Activated naive CD4-positive, alpha-beta T cell (primary cell): ENCODE measurements at places on chromosomes 6 and 20.

DNA sequence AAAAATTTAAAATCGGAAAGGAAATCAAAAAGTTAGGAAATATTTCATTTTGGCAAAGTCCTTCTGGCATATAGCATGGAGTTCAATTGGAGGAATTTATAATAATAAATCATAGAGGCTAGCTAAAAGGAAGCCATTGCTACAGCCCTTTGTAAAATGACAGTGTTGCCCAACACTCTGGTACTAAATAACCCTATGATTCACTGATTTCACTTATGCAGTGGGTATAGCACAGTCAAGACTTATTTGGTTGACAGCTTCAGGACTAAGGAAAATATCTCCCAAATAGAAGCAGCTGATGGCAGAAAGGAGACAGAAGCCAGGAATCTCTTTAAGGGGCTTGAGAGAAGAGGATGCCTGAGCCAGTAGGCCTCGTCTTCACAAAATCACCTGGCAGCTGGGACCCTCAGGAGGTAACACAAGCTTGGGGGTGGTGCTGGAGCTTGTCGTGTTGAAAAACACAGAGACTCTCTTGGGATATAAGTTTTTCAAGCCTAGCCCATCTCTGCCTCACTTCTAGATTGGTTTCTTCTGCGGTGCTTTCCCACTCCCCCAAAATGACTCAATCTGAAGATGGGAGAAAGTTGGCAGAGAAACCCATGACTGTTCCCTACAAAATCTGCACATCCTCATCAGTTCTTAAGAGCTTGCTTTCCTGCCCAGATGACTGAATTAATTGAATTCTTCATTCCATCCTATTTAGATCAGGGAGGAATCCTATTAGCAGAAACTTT is 38.4 kb upstream of the EYA4 start:
- DNase-seq = no peak

GRCh38 chr6:3804964-3805363 is 44.2 kb upstream of the FAM50B start:
- DNase-seq = no peak

DNA sequence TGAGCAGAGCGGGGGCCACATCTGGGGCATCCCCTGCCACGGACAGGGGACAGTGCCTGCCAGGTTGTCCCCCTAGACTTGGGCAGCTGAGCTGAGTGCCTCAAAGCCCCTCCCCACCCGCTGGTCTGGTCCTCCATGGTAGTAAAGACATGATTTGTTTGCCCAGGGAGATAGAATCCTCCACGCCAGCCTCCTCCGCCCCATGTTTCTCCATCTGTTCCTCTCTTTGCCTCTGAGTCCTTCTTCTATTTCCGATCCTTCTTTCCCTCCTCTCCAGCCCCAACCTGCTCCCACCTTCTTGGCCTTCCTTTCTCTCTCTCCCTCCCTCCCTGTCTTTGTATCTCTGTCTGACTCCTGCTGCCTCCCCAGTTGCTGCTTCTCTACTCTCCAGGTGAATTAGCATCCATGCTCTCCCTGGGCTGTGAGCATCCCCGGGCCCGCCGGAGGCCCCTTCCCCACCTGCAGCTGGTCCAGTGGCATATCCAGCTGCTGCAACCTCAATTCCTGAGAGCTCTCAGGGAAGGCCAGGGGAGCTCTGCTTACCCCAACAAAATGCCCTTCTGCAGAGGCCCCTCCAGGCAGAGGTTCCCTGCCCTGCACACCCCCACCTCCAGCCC is 45.8 kb downstream of the CPNE5 start:
- DNase-seq = no peak

- DNase-seq = no peak
These were observed 110.5 kb downstream of the FAM120B start for GRCh38 chr6:170416959-170417606.

DNA sequence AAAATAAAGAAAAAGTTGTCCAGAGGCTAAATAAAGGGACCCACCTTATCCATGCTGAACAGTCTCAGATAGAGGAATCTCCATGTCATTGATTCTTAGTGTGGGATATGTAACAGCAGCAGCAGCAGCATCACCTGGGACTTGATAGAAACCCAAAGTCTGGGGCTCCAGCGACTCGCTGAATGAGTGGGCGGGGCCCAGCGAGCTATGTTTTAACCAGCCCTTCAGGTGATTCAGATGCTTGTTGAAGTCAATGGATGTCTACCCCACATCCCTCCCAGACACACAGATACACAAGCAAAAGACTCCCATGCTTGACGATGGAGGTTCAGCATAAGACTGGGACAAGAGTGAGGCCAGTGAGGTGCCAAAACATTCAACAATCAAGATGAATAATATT is 298.6 kb downstream of the UBE3D start:
- DNase-seq = no peak

DNA sequence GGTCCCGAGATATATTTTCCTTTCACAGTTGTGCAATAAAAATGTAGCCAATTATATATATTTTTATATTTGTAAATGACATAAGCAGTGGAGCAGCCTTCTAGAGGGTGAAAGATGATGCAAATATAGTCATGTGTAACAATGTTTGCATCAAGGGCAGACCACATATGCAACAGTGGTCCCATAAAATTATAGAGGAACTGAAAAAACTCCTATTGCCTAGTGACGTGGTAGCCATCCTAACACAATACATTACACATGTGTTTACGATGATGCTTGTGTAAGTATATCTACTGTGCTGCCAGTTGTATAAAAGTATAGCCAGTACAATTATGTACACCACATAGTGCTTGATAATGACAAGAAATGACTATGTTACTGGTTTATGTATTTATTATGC is 162.8 kb downstream of the ZFAND3 start:
- DNase-seq = no peak

DNA sequence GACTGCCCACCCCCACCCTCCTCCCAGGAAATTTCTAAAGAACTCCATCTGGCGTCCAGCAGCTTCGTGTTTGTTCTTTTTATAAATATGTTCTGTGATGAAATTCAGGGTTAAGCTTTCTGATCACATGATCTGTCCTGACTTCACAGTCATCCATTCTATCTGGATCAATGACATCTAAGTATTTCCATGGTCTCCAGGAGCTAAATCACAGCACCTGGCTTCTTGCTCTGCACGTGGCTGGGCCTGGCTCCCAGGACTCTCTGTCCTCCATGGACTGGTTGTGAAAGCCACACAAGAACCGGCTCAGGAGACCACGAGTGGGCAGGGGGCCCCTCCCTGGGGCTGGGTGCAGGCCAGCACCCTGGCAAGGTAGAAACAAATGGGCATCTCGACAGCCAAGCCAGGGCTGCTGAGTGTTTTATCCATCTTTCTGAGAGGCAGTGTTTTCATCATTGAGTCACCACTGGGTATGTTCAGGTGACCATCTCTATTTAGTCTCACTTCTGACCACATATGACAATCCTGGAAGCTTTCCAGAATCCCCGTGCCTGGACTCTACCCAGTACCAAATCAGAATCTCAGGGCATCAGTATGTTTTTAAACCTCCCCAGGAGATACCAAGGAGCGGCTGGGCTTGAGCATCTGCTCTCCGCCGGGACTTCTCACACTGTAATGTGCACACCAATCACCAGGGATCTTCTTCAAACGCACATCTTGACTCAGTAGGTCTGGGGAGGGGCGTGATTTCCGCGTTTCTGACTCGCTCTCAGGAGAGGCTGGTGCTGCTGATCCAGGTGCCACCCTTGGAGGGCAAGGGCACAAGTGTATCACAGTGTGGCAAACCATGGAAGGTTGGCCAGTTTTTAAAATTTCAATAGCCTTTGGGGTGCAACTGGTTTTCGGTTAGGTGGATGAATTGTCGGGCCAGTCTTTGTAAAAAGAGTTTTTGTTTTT is 31.6 kb upstream of the PXDC1 start:
- no peak for DNase-seq

GRCh38 chr6:71537717-71538116 is 249.1 kb downstream of the OGFRL1 start:
- no peak for DNase-seq

DNA sequence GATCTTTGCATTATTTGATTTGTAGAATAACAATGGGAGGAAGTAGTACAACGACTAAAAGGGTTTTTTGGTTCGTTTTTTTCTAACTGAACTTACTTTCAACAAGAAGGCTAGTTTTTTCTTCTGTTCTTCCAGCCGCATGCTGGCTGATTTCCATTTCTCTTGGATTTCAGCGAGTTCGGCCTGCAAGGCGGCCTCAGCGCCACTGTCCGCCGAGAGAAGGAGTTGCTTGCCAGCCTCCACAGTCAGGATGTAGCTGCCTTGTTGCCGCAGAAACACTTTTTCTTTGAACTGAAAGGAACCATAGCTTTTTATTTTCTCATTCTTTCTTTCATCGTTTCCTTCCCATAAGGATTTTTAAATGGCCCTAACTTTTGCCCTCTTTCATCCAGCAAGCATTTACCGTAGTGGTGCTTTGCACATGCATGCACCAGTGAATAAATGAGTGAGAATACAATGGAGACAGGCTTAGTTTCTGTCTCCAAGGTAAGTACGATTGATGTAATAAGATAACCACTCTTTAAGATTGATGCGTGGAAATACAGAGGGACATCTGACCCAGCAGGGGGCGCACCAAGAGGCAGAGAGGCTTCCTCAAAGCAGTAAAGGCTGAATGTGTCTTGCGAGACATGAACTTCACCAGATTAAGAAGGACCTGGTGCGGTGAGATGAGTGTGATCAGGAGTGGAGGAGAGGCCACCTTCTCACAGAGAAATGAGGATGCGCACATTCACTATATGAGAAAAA is 398.8 kb downstream of the ESR1 start:
- no peak for DNase-seq
